Esophagus squamous epithelium (tissue), 5 donors: ENCODE measurements at places on chromosomes 2 and 18.

DNA sequence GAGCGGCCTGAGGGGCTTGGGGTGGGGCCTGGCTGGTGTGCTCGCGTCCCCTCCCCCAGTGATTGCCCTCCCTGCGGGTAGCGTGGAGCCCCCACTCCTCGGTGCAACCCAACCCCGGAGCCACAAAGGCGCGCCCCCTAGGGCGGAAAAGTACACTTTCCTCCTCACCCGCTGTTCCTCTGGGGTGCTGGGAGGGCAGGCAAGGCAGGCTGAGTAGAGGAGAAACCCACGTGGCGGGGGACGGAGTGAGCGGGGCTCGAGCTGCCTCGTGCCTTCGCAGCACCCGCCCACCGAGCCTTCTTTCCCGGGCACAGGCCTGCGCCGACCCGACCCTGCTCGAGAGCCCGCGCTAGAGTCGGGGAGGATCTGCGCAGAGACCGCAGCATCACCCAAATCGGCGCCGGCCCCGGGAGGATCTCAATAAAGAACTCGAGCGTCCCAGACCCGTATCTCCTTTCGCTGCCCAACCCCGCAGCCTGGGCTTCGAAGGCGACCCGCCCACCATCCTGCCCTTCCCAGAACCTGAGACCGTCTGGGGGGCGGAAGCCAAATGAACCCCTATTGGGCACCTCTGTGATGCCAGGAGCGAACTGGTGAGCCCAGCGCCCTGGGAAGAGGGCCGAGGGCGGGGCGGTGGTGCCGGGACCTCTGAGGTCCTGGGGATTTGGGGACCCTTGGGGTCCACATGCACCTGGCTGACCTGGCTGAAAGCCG is 1.5 kb downstream of the UCN start:
- no peak for DNase-seq

- DNase-seq = no peak
These were observed at the start of gene SLC19A3 for GRCh38 chr2:227717687-227718567. Gene SLC19A3 (minus strand): TSS chr2:227718028. CDS start chr2:227702318, 15,710 bp downstream.

DNA sequence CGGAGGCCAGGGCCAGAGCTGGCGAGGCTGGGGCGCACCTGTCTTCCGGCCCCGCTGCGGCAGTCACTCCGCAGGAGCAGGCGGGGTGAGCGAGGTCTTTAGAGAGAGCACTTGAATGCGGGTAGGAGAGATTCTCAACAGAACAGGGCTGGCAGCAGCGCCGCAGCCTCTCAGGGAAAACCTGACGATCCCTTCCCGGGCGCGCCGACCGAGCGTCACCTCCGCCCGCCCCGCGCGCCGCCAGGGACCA is 526 bp downstream of the PRKRA start:
- DNase-seq = peak; percentile 47

DNA sequence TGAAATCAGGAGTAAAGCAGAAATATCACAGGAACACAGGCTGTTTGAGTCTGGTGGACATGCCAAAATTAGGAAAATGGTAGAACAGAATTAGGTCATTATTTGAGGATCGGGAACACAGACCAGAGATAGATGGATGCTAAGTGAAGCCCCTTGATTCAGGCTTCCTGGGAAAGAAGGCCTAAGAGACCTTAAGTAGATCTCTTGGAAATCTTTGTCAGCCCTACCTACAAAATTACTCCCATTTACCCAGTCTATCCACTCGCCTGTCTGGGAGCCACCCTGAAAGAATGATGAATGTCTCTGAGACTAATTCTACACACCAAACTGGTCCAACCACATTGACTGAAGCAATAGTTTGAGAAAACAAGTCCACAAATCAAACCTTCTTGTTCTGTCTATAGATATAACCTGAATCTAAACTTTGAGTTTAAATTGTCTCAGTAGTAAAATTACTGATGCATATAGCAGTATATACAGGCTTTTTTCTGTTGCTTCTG is 36.6 kb upstream of the TANK start:
- no peak for DNase-seq

DNA sequence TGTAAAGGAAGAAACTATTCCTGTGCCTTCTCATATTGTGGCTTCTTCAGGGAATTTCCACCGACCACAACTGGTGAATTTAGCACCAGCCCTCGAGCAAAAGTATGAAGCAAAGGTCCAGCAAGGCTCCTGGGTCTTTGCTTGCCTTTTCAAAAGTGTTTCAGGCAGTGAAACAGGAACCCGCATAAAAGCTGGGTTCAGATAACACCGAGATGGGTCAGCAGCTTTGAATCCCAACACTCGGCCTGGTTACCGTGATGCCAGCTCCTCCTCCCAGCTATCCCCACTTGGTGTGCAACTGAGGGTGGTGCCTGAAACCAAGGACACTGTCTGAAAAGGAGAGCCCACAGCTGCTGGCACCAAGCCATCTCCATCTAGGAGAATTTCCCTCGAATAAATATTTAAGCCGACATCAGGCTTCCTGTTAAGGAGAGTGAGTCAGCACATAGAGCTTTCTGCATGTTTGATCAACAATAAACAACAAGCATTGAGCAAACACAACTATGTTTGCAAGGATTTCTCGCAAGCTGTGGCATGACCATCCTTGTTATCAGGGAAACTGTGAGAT is 69.5 kb downstream of the ANTXR1 start:
- DNase-seq = no peak

DNA sequence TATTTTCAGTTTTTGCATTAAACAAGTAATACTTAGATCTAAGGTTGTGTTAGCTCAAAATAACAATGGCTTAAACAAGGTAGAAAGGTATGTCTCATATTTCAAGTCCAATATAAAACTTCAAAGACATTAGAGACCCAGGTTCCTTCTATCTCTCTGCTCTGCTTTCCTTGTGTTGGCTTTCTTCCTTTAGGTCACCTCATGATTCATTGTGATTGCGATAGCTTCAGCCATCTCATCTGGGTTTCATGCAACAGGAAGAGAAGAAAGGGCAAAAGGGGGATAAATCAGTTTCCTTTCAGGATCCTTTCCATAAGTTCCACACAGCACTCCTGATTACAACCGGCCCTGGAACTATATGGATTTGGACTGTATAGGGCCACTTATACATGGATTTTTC is 16.0 kb upstream of the TBR1 start:
- no peak for DNase-seq

DNA sequence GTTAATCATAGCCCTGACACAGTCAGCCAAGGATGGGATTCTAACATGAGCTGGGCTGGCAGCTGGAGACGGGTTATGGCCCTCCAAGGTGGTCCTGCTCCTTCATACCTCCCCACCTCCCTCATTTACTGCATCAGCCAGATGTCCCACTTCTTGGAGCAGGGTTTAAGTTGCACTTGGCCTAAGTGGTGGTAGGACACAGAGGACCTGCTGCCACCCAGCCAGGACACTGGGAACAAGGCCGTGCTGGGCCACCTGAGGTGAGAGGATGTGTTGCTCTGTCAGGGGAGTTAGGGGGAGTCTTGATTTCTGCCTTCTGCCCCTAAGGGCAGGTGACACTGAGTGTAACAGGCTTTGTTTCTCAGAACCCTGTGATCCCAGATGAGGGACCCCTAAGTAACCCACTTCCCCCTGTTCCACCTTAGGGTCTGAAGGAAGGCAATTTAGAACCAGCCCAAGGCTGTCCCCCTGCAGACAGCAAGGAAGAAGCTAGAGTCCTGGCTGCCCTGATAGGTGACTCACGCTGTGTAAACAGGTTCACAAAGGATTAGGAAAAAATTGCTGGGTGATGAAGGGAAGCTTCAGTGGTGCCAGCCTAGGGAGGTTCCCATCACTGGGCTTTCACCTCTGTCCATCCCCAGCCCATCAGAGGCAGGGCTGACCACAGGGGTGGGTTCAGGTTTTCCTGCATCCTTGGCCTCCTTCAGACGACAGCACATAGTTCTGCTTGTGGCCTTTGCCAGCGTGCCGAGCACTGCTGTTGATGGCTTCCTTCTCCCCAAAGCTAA is 114.3 kb upstream of the MCFD2 start:
- no peak for DNase-seq

DNA sequence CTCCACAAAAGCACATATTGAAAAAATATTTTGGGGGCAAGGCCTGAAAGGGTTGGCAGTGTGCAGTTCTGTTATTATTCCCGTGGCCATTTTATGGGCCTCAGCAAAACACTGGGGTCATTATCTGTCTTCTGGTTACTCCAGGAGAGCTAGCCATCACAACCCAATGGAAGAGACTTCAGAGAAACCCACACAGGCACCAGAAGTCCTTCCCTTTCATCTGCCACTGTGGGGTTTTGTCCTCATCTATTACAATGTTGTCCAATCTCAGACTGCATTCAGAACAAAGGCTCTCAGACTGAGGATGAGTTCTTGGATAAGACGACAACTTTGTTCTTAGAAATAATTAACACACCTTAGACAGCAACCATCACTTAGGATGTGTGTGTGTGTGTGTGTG is 98.4 kb downstream of the PIEZO2 start:
- DNase-seq = no peak

DNA sequence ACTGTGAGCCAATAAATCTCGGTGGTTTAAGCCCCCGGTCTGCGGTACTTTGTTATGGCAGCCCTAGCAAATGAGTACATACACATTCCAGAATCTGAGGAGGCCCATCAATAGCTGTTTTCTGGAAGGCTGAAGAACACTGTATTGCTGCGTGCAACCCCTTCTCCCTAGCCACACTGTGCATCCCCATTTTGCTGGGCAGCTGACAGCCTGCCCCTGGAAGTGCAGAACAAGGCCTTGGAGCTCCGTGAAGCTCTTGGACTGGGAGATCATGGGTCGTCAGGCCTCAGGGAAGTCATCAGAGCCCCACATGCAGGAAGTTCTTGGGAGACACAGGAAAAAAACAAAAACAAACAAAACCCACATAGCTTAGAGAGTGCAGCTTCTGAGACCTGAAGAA is 90.6 kb upstream of the ST6GAL2 start:
- DNase-seq = no peak

GRCh38 chr18:21703241-21703820 is 1.2 kb downstream of the ABHD3 start:
- DNase-seq = no peak

- no peak for DNase-seq
These were observed 148.1 kb downstream of the MBP start for GRCh38 chr18:76984193-76985155.

DNA sequence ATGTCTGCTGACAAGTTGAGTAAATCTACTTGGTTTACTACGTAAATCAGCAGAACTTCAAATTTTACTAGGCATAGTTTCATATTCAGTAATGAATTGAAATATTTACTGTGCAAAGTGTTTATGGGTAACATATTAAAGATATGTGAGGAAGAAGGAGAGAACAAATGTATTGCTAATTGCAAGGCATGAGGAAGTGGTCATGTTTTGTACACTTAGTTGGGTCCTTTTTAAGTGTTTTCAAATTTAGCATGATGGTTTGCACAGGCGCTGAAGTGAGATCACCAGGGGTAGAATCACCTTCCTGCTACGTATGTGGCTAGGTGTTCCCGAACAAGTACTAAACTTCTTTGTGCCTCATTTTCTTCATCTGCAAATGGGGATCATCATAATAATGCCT is 1534.4 kb downstream of the LRP1B start:
- DNase-seq = no peak

DNA sequence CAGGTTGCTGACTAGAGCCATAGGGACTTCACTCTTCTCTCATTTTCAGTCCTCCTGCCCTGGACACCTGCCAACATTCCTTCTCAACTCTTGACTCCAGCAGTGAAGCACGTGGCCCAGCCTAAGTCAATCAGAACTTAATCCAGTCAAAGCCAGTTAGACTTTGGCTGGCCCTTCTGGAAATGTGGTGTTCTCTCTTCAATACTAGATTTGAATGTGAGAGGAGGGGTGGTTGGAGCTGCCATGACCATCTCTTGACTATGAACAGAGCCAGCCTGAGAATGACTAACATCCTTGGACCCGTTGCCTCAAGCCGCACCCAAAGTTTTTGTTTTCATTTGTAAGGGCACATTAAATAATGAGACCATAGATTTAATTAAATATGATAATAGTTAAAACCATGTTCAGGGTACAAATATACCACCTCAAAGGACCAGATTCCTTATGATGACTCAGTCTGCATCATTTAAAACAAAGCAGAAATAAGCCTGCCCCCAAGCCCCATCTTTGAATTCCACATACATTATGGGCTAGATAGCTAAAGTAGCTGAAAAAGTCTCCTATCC is 49.7 kb upstream of the RASGRP3 start:
- DNase-seq = no peak

DNA sequence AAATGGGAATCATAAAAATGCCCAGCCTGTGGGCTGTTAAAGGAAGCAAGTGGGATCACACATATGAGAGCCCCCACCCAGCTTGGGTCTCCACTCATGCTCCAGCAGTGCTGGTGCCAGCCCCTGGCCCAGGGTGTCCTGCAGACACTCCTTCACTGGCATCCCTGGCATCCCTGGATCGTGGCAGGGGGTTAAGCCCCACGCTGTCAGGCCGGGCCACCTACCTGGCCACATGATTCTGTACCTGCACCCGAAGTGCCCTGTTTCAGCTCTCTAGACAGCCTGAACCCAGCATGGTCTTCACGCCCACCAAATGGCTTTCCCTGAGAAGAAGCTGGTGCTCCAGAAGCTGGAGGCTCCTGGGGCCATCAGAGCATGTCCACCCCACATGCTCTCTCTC is 137.4 kb downstream of the INHBB start:
- DNase-seq = no peak

- DNase-seq = no peak
These were observed 21.0 kb upstream of the RHOB start for GRCh38 chr2:20425884-20426283.

DNA sequence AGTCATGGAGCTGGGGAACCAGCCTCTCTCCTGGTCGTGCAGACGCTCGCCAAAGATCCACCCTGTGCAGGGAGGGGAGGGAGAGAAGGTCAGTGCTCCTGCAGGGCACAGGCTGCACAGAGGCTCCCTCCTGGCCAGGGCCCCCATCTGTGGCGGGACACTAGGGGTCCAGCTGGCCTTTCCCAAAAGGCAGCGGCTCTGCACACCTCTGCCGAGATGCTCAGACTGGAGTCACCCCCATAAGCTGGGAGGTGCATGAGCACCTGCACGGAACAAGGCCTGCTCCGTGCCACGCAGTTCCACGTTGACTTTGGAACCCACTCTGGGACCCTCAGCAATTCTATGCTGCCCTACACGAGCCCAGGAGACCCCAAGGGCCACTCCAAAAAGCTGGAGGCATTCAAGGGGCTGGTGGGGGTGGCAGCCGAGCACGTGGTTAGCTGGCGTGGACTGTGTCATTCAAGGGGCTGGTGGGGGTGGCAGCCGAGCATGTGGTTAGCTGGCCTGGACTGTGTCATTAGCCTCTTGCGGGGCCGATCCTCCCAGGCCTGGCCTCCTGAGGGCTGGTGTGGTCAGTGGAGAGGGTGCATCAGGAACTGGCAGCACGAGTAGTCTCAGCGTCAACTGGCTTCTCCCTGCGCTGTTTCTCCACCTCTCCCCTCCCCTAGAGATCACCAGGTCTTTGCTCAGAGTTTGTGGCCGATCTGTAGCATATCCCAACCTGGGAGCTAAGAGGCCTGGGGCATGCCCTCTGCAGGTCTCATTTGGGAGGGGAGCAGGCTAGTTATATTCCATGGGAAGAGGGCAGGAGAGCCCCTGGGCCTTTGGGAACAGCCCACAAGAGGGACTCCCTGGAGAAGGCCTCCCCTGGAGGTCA is 9.8 kb downstream of the SNORC start:
- DNase-seq = no peak

- DNase-seq = no peak
These were observed 2.2 kb upstream of the NRP2 start for GRCh38 chr2:205680067-205680466.
